ENCODE measurements at places on chromosomes 2 and 18. TPM values are rescaled to one million over a fixed set of nuclear protein-coding genes. Genes with fewer than 3 reads are reported as not detected.

Gene XDH
- 0.05 TPM for total RNA-seq

Gene M1AP
- not detected for total RNA-seq

Gene MEP1B
- total RNA-seq, result not detected

- DNase-seq, result no peak
Observed at GRCh38 chr2:215880970-215881369, 132.4 kb downstream of the MREG start.

DNA sequence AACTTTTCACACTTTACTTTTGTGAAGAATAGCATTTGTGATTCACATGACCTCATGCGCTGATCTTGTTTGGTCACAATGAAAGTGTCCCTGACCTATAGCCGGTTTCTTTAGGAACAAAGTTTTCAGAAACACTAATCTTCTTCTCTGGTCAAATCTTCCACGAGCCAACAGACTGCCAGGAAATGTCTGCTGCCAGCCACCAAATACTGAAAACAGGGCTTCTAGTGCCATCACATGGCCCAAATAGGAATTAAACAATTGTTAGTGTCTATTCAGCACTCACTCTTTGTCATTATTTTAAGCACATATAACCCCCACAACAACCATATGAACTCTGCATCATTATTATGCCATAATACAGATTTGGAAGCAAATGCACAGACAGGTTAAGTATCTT, 286.5 kb upstream of the SYT4 start:
- no peak for DNase-seq

- DNase-seq, result no peak
Observed at GRCh38 chr2:5590886-5591285, 101.3 kb upstream of the SOX11 start.

DNA sequence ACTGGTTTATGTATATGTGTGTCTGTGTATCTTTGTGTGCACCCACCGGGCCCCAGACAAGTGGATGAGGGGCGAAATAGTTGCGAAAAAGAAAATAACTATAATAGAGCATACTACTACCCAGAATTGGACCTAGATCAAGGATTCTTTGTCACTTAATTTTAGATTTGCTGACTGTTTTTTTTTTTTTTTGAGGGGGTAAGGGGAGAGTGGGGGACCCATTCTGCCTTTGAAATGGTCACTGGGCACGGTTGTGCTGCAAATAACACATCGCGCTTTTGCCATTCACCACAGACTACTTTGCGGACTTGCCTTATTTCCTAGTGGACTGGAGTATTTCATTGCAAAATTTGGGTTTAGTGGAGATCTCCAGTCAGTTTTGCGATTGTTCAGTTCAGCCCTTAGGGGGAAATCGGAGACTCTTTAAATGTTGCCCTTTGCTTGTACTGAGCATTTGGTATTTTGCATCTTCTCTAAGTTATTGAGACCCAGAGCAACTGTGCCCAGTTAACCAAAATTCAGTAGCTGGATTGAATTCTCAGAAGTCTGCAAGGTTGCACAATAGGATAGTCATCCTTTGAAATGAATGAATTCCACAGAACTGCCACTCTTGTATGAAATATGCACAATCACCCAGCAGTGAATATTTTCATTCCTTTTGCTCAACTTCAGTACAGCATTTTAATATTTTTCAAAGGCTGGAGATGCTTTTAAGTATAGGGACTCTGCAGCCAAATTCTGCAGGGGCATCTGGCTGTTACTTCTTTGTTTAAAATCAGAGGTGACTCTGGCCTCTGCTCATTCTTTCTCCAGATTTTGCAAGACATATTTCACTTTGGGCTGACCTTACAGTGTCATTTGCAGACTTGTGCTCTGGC, 2.9 kb downstream of the TRIB2 start:
- no peak for DNase-seq

All from CD4-positive, alpha-beta T cell (primary cell).